ENCODE measurements at places on chromosomes 16 and 17.

DNA sequence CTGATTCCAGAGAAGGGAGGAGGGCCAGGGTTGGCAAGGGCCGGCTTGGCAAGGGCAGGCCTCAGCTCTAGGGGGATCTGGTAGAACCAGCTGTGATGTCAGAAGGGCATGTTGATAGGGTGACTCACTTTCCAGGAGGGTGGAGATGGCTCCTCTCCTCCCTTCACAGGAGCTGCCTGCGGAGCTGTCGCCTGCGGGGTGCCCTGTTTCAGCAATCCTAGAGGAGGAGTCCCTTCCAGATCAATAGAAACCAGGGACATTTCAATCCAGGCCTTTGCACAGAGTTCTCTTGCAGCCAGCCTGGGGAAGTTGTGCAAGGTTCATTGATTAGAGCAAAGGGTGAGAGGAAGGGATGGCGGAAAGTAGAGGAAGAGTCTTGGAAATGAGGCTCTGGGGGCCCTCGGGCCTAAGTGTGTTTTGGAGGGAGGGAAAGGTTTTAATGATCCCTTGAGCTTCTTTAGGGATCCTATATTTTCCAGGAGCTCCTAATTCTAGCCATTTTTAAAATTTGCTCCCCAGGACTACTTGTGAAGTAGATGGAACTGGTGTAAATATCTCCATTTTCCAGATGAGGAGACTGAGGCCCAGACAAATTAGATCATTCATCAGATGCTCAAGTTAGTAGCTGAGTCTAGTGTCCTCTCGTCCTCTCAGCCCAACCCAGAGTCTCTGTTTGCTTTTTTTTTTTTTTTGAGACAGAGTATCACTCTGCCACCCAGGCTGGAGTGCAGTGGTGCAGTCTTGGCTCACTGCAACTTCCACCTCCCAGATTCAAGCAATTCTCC lies 24.8 kb upstream of the CSNK2A2 start:
- no peak for DNase-seq

DNA sequence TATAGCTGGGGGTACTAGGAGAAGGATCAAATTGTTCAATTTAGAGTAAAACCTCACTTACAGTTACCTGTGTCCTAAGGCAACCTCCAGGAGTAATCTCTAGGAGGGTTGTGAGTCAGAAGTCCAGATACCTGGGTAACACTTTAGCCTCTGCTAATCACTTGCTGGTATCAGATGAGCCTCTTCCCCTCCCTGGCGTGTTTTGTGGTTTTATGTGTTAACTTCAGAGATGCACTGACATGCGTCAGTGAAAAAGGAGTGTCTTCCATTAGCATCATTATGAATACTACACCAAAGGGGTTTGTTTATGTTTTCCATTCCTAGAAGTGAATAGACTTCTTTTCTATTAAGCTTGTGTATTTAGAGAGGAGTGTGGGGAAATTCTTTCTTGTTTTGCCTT lies 208.2 kb downstream of the FTO start:
- no peak for DNase-seq

DNA sequence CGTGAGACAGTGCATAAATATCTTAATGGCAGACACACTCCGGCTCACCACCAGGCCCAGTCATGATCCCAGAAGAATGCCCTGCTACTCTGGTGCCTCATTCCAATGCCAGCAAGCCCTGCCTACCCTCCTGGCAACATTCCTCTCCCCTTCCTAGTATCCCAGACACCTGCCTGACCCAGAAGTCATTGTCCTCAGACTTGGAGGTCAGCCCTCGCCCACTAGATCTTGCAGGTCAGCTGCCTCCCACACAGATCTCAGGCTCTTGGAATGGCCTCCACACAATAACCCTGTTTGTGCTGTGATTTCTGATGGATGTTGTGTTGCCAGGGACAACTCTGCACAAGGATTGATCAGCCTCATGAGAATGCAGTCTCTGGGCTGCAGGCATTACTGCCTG lies 1.8 kb upstream of the TEX2 start:
- DNase-seq: no peak

- DNase-seq: no peak
Observed at GRCh38 chr16:89920723-89921122, 2.1 kb downstream of the MC1R start.

- peak; percentile 80 for DNase-seq
Observed at GRCh38 chr16:2715519-2715918, 4.5 kb downstream of the PRSS27 start.

GRCh38 chr16:79121906-79122305 lies 478.6 kb downstream of the MAF start:
- DNase-seq: no peak

DNA sequence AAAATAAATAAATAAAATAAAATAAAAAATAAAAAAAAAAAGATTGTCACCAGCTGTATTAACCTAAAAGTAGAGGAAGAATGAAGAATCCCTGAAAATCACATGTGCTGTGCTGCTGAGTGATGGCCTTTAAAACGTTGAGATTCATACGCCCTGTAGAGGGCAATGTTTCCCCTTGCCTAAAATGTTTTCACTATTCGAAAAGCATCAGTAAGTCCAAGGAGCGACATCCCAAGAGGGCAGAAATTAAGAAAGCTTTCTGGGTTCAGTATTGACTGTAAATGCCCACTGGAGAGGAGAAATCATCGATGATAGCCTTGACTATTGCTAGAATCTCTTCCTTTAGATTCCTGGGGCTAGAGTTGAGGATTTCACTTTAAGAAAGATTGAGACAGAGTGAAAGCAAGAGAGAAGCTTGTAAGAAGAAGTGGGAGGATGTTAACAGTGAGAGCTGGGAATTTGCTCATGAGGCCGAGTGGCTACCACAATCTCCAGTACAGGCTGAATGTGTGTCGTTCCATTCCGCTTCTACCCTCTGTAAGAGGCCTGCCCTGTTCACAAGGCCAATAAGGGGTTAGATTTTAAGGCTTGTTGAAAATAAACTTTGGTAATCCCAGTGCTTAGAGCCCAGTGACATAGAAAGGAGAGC lies 170.8 kb upstream of the FAM20A start:
- no peak for DNase-seq

- no peak for DNase-seq
Observed at GRCh38 chr16:8919089-8919933, 37.2 kb downstream of the LITAFD start.

GRCh38 chr17:73541111-73541510 lies 103.1 kb downstream of the SDK2 start:
- DNase-seq: no peak

- DNase-seq: no peak
Observed at GRCh38 chr17:63741143-63741407, 524 bp downstream of the STRADA start.

DNA sequence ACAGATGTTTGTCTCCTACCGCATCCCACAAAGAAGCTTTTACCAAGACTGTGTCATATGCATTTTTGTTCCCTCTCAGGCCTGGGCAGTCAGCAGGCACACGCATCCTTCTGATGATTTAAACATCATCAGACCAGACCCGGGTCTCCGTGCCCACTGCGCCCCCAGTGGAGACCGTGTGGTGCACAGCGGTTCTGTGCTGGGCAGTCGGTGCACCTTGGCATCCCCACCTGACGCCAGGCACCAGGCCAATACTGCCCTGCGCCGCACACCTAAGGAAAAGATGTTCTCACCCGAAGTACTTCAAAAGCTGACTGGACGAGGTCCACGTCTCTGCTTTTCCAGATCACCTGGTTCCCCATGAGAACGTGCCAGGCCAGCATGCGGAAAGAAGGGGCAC lies 10.6 kb upstream of the PLD6 start:
- no peak for DNase-seq

DNA sequence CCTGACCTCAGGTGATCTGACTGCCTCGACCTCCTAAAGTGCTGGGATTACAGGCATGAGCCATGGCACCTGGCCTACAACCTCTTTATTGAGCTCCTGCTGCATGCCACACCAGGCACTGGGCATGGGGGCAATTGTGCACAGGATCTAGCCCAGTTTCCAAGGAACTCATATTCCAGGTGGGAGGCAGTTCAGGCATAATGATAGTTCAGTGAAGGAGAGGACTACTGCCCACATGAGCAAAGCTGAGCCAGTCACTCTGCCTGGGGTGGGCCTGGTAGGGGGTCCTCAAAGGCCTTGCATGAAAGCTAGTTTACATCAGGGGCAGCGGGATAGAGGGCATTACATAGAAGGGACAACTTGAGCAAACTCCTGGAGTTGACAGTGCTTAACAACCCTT lies 2.6 kb upstream of the HCRT start:
- DNase-seq: no peak

GRCh38 chr16:67397036-67397801 lies 3.9 kb upstream of the TPPP3 start:
- no peak for DNase-seq

- DNase-seq: no peak
Observed at GRCh38 chr17:46009681-46010596, 10.9 kb downstream of the STH start.

DNA sequence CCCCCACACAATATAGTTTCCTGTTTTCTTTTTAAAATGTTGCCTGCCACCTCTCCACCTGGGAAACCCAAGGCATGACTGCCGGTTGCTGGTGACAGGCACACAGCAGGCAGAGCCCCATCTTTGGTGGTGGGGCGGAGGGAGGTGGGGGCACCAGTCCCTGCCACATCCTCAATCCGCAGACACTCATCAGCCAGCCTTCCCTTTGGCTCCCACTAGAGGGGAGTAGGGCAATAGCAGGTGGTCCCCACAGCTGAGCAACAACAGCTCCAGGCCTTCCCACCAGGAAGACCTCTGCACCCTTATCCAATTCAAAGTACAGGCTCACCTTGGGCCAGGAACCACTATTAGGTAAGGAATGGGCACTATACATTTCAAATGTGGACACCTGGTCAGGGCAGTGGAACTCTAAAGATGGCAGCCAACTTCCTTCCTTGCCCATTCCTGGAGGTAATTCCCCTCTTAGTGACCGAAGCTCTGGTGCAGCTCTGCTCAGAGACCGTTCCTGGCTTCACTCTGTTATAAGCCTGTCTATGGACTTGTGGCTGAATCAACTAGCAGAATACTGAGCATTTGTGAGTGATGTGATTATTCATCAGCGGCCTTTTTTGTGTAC lies 13.9 kb downstream of the RECQL5 start:
- DNase-seq: no peak

GRCh38 chr16:2365397-2366294 lies 25.1 kb upstream of the ABCA3 start:
- no peak for DNase-seq

- no peak for DNase-seq
Observed at GRCh38 chr16:11007714-11008280, 63.4 kb downstream of the CLEC16A start.

- no peak for DNase-seq
Observed at GRCh38 chr16:24749310-24749709, 19.9 kb downstream of the TNRC6A start.

GRCh38 chr17:74502861-74503260 lies 28.4 kb downstream of the CD300LB start:
- no peak for DNase-seq

DNA sequence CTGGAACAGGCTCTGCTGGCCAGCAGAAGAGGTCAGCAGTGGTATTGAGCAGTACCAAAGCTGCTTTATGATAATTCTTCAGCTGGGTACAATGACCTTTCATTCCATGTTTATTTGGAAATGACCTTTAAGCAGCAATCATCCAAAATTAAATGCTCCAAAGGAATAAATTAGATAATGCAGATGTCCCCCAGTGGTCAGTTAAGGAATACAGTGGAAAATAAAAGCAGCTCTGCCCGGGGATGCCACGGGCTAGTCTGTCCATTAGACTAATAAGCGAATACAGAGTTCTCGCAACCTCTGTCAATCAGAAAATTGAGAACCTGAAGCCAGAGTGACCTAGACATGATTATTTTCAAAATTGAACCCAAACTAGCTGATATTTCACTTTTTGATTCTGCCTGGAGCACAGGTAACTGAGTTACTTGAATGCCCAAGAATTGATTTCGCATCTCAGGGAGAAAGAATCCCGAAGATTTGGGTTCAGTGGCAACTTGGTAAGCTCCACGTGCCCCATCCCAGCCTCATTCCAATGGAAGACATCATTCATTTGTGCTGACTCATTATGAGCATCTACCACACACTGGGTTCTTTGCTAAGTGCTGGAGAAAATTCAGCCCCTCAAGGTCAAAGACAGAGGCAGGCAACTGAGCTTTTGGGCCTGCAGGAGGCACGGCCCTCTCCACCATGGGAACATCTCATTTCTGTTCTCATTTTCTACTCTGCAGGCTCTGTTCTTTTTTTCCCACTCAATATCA lies 34.4 kb upstream of the SLC39A11 start:
- DNase-seq: no peak

DNA sequence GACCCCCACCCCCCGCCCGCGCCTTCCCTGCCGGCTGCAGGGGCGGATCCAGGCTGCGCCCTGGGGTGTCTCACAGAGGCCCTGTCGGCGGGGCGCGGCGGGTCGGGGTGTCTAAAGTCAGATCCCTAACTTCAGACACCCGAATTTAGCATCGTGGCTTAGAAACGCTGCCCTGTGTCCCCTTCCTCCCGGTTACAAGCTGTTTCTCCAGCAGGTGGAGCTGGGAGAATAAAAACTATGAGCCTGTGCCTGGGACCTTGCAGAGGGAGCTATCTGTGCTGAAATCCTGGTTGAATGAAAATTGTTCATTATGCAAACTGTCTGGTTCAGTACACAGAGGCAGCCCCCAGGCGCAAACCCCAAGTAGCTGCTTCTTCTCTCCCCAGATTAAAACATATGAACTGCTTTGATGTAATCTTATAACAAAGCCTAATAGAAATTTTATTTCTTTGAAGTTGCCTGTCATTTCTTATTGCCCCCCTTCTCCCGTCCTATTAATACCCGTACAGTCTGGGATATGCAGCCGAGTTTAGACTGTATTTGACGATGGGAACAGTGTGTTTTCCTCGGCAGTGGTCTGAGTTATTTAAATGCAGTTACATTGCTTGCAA lies 79.0 kb downstream of the RPA1 start:
- no peak for DNase-seq

GRCh38 chr17:71666047-71666446 lies 454.8 kb upstream of the SOX9 start:
- DNase-seq: no peak

DNA sequence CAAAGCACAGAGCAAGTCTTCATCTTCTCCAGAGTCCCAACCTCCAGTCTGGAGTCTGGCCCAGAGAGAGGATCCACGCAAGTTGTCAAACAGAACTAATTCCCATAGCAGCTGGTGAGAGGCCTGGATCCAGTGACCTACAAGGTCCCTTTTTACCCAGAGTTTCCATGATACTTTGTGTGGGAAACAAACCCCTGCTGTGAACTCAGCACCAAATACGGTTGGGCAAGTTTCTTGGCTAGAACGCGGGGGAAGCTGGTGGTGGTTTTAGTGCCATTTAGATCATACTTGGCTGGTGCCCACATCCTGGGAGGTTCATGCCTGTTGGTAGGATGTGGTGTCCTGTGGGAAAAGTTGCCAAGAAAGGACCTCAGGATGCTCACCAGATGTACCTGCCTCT lies 18.1 kb downstream of the TMC7 start:
- no peak for DNase-seq

DNA sequence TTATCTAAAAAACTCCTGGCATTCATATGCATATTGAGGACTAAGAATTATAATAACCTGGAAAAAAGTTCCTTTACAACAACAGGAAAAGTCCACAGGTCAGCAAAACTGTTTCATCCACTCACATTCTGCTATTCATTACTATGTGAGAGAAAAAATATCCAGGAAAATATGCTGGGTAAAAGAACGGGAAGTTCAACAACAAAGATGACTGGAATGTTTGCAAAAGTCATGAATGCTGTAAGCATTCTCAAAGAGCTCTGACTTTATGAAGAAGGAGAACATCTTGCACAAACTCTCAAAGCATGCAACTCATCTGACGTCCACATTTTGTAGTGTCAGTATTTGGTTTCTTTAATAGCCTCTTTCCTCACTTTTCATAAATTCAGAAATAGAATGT lies 56.9 kb upstream of the ALDH3A1 start:
- DNase-seq: no peak

Measured in GM12892 (cell line).